Omental fat pad (tissue), 4 donors: ENCODE measurements at places on chromosomes 1 and 21.

- no peak for DNase-seq
Observed at GRCh38 chr1:57623039-57623790, 199.4 kb upstream of the DAB1 start.

- no peak for DNase-seq
Observed at GRCh38 chr1:42845866-42846256, 552 bp upstream of the ZNF691 start.

DNA sequence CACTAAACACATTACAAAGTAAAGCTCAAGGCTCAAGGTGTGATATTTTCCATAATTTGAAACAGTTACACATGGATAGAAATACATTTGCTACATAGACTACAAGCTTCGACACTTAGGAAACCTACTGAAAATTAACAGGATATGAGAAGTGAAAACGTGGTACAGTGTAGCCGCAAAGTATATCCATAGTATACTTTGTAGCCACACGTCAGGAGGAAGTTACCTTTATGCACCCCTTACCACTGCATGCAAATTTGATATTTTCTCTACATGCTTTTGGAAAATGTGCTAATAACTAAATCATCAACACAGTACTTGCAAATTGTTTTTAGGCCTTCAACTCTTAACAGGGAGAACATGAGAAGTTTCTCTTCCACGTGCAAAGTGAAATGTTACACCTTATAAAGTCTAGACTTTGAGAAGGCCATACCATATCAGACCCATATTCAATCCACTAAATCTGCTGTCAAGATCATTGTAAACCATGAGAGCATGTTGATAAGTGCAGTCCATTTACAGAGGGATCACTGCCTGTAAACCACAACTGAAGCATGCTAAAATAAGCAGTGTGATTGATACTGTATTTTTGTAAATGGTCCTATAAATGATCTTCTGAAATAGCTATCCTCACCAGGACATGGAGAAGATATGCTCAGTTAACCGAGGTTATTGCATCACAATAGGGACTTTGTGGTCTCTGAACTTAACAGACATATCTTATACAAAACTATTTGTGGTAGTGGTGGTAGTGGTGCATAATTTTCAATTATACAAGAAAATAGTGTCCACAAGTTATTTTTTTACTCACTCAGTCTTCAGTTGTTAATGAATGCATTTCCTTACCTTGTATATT, 64.7 kb downstream of the VAV3 start:
- DNase-seq: no peak

DNA sequence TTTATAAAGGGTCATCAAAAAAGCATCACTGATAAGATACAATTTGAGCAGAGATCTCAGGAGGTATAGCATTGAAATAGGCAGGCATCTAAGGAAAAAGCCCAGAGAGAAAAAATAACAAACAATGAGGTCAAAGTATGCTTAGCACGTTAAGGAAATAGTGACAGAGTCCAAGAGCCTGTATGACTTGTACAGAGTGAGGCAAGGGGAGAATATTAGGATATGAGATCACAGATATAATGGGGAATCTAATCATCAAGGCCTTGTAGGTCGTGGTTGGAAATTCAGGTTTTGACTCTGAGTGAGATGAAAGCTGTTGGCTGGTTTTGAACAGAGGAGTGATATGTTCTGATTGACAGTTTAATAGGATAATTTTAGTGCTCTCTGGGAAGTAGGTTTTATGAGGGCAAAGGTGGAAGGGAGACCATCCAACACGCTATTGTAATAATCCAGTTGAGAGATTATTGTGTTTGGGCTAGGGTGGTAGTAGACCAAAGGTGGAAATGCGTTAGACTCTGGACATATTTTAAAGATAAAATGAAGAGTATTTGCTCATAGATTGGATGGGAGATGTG, 644.6 kb upstream of the TMPRSS15 start:
- DNase-seq: no peak

- no peak for DNase-seq
Observed at GRCh38 chr21:45791562-45792418, 148.3 kb downstream of the PCBP3 start.

- DNase-seq: no peak
Observed at GRCh38 chr1:174768949-174769348, 230.8 kb upstream of the CACYBP start.

DNA sequence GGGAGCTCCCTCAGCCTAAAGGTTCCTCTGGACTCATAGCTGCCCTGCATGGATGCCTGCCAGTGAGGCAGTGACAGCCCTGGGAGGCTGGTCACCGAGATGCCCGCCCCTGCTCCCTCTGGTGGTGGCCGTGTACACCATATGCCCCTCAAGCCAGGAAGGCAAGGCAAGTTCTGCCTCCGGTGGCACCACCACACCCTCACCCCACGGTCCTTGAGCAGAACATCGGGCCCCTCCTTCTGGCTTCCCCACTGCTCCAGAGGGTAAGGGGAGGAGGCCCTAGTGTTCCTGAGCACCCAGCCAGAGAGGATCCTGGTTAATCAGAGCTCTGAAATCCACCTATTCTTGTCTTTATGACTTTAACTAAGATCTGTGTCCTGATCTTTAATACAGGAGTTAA, 1.5 kb upstream of the S100A14 start:
- DNase-seq: no peak
